ENCODE measurements at places on chromosomes 16 and 17.

GRCh38 chr16:11610580-11610979 is 23.9 kb upstream of the LITAF start:
- peak; percentile 10 for DNase-seq

- DNase-seq: no peak
These were observed 48.5 kb upstream of the HS3ST2 start for GRCh38 chr16:22765479-22765878.

- no peak for DNase-seq
These were observed 4.0 kb downstream of the PYY start for GRCh38 chr17:43949781-43950180.

GRCh38 chr17:63911657-63912100 is 621 bp upstream of the CSHL1 start:
- DNase-seq: peak; percentile 14

DNA sequence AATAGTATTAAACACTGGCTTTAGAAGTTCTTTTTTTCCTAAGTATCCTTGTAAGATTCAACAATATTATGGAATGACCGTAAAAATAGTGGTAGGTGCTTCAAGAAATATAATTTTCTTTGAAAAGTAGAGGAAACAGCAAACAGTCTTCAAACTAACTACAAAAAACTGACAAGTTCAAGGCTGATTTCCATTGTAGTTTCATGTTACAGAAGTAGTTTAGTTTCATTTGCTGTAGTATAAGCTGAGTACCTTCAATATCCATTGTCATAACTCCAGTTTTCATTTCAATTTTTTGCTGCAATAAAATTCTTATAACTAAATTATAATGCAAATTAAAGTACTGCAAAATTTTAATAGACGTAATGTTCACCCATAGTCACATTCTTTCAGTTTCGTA is 19.3 kb downstream of the PHKB start:
- no peak for DNase-seq
